ENCODE measurements at places on chromosomes 3 and 15. TPM values are rescaled to one million over a fixed set of nuclear protein-coding genes. Genes with fewer than 3 reads are reported as not detected.
A peak's percentile ranks its signal among the peaks of the same experiment; 100 is the strongest.

Gene TMEM108
- 0.41 TPM for polyA plus RNA-seq

Gene XPC
- polyA plus RNA-seq: 17.3 TPM

Gene VPS13C
- polyA plus RNA-seq: 14.0 TPM

Gene GOLGA8T
- not detected for polyA plus RNA-seq

Gene TRH
- not detected for polyA plus RNA-seq

Gene SPESP1
- 1.6 TPM for polyA plus RNA-seq

GRCh38 chr15:81747482-81747881, 298.3 kb downstream of the MEX3B start:
- H3K4me1 ChIP-seq: no peaks in the 10 kb centered on the region
- H3K36me3 ChIP-seq: no peaks in the 10 kb centered on the region
- H3K4me3 ChIP-seq: no peak overlapping the region
- H3K27ac ChIP-seq: no peak overlapping the region

DNA sequence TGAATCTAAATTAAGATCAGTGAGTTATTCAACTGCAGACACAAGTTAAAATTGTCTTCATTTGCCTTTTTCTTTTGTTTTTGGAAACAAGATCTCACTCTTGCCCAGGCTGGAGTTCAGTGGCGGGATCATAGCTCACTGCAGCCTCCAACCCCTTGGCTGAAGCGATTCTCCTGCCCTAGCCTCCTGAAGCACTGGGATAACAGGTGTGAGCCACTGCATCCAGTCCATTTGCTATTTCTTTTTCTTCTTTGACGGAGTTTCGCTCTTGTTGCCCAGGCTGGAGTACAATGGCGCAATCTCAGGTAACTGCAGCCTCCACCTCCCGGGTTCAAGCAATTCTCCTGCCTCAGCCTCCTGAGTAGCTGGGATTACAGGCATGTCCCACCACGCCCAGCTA, 10.3 kb downstream of the RNF168 start:
- no peak for DNase-seq
- no peak overlapping the region for H3K27ac ChIP-seq
- H3K36me3 ChIP-seq: peaks cover 2% of the 10 kb centered on the region

- H3K4me3 ChIP-seq: no peak overlapping the region
- no peak for DNase-seq
- no peaks in the 10 kb centered on the region for H3K4me1 ChIP-seq
- H3K27ac ChIP-seq: no peak overlapping the region
- H3K27me3 ChIP-seq: peaks cover 12% of the 10 kb centered on the region
These were observed 8.0 kb downstream of the SLC6A1 start for GRCh38 chr3:11000528-11000927.

DNA sequence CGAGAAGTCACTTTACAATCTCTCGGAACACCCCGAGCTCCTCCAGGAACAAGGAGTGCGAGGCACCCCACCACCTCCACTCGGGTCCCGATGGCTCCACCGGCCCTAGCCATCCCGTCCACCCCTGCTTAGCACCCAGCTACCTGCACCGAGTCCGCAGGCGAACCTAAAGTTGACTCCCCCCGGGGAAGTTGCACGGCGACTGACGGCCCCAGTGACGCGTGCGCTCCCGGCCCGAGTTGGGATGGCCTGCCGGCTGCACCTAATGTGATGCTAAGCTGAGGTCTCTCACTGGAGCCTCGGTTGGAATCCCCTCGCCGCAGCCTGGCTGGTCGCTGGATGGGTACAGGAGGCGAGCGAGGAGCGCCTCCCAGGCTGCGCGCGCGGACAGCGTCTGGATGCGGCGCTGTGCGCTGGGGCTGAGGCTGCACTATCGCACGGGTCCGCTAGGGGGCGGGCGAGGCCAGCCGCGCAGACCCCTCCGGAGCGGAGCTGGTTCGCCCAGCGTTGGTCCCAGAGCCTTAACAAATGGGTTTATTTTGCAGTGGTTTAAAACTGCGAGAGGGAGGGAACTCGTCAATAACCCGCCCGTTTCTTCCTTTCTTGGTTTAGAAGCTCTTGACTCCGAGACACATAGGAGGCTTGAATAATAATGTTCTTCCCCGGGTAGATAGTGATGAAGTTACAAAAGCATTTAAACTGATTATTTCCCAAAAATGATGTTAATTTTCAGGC, at the start of gene OXTR:
TSS of gene OXTR (minus strand) at position 526 of the 735 bp plus-strand sequence. CDS start 1,426 bp downstream, outside the sequence.
- no peaks in the 10 kb centered on the region for H3K4me1 ChIP-seq
- H3K36me3 ChIP-seq: no peaks in the 10 kb centered on the region
- peak within 1 kb of the TSS; percentile 21 for H3K4me3 ChIP-seq
- H3K27me3 ChIP-seq: peaks cover 40% of the 10 kb centered on the region
- H3K27ac ChIP-seq: no peak within 1 kb of the TSS
- DNase-seq: peak; percentile 38

DNA sequence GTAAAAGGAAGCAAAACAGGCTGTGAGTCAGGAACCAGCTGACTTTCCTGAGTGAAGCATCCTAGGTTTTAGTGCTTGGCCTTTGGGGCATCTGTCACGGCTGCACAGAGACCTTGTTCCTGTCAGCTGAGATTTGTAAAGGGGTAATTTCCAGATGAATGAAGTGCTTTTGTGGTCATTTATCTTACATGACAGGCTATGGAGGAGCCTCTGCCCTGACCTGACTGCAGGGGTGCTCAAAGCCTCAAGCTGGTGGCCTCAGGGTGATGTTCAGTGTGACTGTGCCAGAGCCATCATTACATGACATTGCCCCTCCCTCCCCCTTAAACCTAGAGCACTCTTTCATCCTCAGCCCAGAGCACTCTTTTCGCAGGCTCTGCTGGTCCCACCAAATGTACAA, 132.5 kb downstream of the ARNT2 start:
- H3K27me3 ChIP-seq: peaks cover 2% of the 10 kb centered on the region
- no peak overlapping the region for H3K27ac ChIP-seq
- no peak for DNase-seq
- no peak overlapping the region for H3K4me3 ChIP-seq

DNA sequence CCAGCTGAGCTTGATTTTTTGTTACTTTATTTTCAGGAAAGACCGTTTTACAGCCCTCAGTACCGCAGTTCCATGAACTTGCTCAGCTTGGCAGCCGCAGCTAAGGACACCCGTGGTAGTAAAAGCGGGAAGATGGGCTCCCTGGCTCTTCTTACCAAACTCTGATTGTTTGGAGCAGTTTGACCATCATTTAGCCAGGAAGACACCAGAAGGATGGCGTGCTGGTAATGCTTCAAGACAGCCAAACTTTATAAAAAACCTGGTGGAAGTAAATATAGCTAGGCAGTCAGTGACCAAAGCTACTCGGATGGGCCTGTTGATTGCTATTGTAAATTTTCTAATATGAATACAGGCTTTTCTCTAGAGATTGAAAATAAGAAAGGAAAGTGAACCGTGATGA, 28.9 kb downstream of the POLR2M start:
- H3K4me3 ChIP-seq: no peak overlapping the region
- no peaks in the 10 kb centered on the region for H3K4me1 ChIP-seq
- H3K27ac ChIP-seq: no peak overlapping the region
- no peaks in the 10 kb centered on the region for H3K36me3 ChIP-seq

DNA sequence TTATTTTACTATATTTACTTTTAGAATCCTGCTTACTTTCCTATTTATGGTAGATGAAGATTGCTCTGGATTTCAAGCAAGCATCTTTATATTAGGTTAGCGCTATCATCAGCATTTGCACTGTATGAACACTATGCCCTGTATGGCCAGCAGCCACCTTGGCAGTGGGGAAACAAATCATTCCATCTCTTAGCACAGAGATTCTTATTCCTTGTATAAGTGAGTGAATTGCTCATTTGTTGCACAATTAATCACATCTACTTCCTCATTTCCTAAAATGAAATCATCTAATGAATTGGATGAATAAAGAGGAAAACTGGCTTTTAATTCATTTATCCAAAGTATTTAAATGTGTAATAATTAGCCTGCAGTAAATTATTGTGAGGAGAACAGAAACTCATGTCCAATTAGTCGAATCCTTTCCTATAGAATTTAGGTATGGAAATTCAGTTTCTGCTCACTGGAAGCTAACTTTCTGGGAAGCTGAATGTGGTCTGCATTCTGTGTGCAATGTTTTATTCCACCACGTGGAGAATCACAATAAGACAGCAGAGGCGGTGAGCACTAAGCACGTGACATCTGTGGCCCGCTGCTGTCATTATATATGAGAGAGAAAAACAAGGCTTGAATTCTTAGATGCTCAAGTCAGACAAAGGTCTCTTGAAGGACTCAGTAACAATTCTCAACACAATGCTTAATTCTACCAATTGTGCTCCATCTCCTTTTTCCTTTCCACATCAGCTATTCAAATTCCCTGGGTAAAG, 93.4 kb downstream of the PEX5L start:
- H3K27me3 ChIP-seq: no peaks in the 10 kb centered on the region
- H3K36me3 ChIP-seq: no peaks in the 10 kb centered on the region
- DNase-seq: no peak
- H3K27ac ChIP-seq: no peak overlapping the region
- H3K4me3 ChIP-seq: no peak overlapping the region

GRCh38 chr3:132180337-132180791, 136.8 kb upstream of the ACP3 start:
- H3K4me3 ChIP-seq: no peak overlapping the region
- DNase-seq: peak; percentile 39
- H3K27ac ChIP-seq: no peak overlapping the region
- no peaks in the 10 kb centered on the region for H3K36me3 ChIP-seq
- H3K27me3 ChIP-seq: peaks cover 3% of the 10 kb centered on the region
- no peaks in the 10 kb centered on the region for H3K4me1 ChIP-seq

GRCh38 chr3:87848003-87848402, 210.8 kb downstream of the CGGBP1 start:
- no peaks in the 10 kb centered on the region for H3K4me1 ChIP-seq
- H3K27me3 ChIP-seq: no peaks in the 10 kb centered on the region
- no peak overlapping the region for H3K4me3 ChIP-seq
- no peak overlapping the region for H3K27ac ChIP-seq
- no peaks in the 10 kb centered on the region for H3K36me3 ChIP-seq

DNA sequence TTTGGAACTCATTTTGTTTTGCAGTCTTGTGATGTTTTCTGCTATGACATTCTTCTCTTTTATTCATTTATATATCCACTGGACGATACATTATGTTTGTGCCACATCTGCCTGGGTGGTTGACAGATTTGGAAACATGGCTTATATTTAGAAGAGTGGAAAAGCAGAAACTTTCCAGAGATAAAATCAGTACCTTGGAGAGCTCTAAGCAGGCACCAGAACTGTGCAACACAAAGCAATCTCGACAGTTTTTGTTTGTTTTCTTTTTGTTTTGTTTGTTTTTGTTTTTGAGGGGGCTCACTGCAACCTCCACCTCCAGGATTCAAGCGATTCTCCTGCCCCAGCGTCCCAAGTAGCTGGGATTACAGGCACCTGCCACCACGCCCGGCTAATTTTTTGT, 45.5 kb downstream of the SYN2 start:
- peaks cover 2% of the 10 kb centered on the region for H3K27me3 ChIP-seq
- no peaks in the 10 kb centered on the region for H3K36me3 ChIP-seq
- H3K27ac ChIP-seq: no peak overlapping the region
- no peaks in the 10 kb centered on the region for H3K4me1 ChIP-seq

DNA sequence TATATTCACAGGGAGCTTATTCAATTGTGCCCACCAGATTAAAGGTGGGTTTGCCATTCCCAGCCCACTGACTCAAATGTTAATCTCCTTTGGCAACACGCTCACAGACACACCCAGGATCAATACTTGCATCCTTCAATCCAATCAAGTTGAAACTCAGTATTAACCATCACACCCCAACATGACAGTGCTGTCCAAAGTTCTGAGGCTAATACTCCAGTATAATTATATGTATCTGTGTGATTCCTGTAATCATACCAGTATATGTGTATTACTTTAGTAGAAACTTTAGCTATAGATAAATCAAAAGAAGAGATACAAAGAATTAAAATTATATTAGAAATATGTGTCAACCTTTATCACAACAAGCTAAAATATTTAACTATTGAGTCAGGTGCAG, 1166.0 kb downstream of the ZPLD1 start:
- H3K4me1 ChIP-seq: no peaks in the 10 kb centered on the region
- no peak overlapping the region for H3K27ac ChIP-seq
- H3K36me3 ChIP-seq: no peaks in the 10 kb centered on the region
- no peaks in the 10 kb centered on the region for H3K27me3 ChIP-seq

DNA sequence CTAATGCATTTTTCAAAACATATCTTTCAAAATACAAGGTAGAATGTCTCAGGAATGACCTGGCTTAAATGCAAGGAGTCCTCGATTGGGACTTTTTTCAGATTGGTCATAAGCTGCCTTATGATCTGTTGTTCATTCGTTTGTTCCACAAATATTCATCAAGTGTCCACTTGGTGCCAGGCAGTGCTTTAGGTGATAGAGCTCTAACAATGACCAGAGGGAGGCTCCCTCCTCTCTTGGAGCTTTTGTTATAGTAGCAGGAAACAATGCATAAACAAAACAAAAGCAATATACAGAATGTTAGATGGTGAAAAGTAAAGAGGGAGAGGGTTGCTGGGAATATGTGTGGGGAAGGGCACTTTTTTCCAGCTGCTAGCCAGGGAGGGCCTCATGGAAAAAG, 156.1 kb downstream of the MCTP2 start:
- no peak for DNase-seq
- no peaks in the 10 kb centered on the region for H3K27me3 ChIP-seq
- peaks cover 9% of the 10 kb centered on the region for H3K36me3 ChIP-seq

GRCh38 chr15:35713733-35714132, 167.8 kb upstream of the DPH6 start:
- no peaks in the 10 kb centered on the region for H3K27me3 ChIP-seq
- H3K27ac ChIP-seq: no peak overlapping the region
- H3K4me3 ChIP-seq: no peak overlapping the region
- no peaks in the 10 kb centered on the region for H3K4me1 ChIP-seq
- H3K36me3 ChIP-seq: no peaks in the 10 kb centered on the region
- DNase-seq: no peak

GRCh38 chr3:53804697-53805462, 41.3 kb downstream of the CHDH start:
- H3K27ac ChIP-seq: no peak overlapping the region
- H3K4me1 ChIP-seq: no peaks in the 10 kb centered on the region
- H3K36me3 ChIP-seq: peaks cover 64% of the 10 kb centered on the region
- no peak overlapping the region for H3K4me3 ChIP-seq

Measured in small intestine (tissue), 16 donors.